ENCODE measurements at places on chromosomes 1 and 21.
A peak's percentile ranks its signal among the peaks of the same experiment; 100 is the strongest.

DNA sequence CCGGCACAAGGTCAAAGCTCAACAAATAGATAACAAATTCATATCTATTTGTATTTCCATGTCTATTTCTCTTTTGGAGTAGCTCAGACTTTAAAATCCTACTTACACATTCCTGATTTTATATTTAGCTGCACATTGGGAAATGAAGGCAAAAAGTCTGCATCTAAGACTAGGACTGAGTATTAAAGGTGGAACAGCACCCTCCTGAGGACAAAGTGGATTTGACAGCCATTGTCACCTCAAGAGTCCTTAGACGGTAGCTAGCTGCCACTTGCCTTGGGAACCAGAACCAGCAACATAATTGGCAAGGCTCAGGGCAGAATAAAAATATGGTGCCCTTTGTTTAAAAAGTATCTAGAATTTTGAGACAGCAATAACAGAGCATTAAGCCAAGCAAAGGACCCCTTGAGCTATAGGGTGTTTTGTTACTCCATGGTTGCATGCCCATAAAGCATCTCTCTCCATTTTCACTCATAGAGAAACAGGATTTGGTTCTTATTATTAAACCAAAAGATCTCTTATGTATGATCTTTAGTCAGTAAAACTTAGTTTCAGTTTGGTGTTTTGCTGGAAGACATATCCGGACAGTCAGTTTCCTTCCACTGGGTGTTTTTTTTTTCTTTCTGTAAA is 30.0 kb upstream of the SGIP1 start:
- no peaks in the 10 kb centered on the region for H3K36me3 ChIP-seq
- H3K4me3 ChIP-seq: no peak overlapping the region
- H3K4me1 ChIP-seq: peaks cover 4% of the 10 kb centered on the region
- no peaks in the 10 kb centered on the region for H3K27me3 ChIP-seq
- DNase-seq: peak; percentile 64
- H3K27ac ChIP-seq: no peak overlapping the region

DNA sequence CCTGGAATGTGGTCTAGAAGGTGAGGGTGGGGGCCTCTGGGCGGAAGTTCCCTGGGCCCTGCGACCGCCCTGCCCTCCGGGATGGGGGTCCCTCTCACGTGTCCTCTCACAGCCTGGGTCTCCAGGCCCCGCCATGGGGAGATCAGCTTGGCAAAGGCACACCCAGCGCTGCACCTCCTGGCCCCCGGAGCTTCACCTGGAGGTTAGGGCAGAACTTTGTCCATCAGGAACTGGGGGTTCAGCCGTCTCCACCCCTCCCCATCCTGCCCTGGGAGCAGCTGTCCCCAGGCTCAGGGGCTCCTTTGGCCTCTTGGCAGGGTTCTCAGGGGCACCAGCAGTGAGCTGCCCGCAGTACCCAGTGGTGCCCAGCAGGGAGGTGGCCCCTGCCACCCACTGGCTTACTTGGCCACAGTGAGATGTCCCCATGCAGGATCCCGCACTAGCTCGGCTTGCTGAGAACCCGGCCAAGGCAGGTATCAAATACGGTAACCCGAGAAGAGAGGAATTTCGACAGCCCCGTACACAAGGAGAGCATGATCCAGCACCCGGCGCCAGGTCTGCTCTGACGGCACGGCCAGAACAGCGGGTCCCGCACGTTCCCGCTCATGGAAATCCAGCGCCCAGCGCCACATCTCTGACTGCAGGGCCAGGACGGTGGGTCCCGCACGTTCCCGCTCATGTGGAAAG is 36.7 kb downstream of the RRP1 start:
- no peaks in the 10 kb centered on the region for H3K4me1 ChIP-seq
- H3K36me3 ChIP-seq: no peaks in the 10 kb centered on the region
- no peak overlapping the region for H3K4me3 ChIP-seq
- DNase-seq: peak; percentile 44
- no peaks in the 10 kb centered on the region for H3K27me3 ChIP-seq

DNA sequence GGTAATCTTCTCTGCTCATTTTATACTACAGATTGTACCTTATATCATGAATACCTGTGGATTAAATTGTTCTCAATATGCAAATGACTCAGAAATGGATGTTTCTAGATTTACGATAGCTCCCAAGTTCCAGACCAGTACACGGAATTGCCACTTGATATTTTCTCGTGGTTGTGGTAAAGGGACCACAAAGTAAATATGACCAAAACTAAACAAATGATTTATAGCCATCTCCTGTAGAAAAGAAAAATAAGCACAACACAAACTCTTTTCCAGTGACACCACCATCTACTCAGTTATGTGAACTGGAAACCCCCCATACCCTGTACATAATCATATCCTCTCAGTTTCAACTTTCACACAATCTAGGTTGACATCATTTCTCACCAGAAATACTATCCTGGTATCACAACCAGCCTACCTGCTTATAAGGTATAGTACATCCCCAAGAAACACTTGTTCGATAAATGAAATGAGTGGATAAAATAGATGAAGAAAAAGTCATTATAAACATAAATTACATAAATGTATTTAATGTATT is 172.3 kb downstream of the ADGRL4 start:
- no peak overlapping the region for H3K4me3 ChIP-seq
- no peaks in the 10 kb centered on the region for H3K4me1 ChIP-seq
- H3K36me3 ChIP-seq: no peaks in the 10 kb centered on the region
- DNase-seq: no peak
- no peak overlapping the region for H3K27ac ChIP-seq

DNA sequence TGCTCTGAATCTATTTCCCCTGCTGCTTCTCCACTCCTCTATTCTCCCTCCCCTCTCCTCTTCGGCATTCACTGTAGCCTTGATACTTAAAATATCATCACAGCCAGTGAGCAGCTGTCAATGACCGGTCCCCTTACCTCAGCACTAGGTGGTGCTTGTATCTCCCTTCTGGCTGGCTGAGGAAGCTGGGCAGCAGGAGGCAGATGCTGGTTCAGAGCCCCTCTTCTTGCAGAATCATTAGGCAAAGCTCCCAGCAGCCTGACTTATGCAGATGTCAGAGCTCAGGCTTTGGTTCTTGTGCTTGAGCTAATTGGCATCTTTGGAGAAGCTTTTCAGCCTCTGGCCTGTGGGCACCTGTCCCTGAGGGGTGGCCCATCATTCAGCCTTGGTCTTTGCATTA is 31.9 kb upstream of the KCNA2 start:
- no peaks in the 10 kb centered on the region for H3K27me3 ChIP-seq
- DNase-seq: no peak
- H3K4me3 ChIP-seq: no peak overlapping the region

- no peak for DNase-seq
- H3K4me3 ChIP-seq: no peak overlapping the region
- H3K36me3 ChIP-seq: no peaks in the 10 kb centered on the region
- H3K27ac ChIP-seq: no peak overlapping the region
- H3K27me3 ChIP-seq: no peaks in the 10 kb centered on the region
Observed at GRCh38 chr1:18069903-18070302, 37.7 kb upstream of the IGSF21 start.

- H3K36me3 ChIP-seq: no peaks in the 10 kb centered on the region
- no peak overlapping the region for H3K4me3 ChIP-seq
- no peak for DNase-seq
- no peaks in the 10 kb centered on the region for H3K4me1 ChIP-seq
- H3K27me3 ChIP-seq: no peaks in the 10 kb centered on the region
- H3K27ac ChIP-seq: no peak overlapping the region
Observed at GRCh38 chr1:182051938-182052337, 9.6 kb downstream of the ZNF648 start.

All from thyroid gland (tissue), 4 donors.